Fibroblast of skin of right quadriceps (primary cell): ENCODE measurements at places on chromosomes 6 and 20.

DNA sequence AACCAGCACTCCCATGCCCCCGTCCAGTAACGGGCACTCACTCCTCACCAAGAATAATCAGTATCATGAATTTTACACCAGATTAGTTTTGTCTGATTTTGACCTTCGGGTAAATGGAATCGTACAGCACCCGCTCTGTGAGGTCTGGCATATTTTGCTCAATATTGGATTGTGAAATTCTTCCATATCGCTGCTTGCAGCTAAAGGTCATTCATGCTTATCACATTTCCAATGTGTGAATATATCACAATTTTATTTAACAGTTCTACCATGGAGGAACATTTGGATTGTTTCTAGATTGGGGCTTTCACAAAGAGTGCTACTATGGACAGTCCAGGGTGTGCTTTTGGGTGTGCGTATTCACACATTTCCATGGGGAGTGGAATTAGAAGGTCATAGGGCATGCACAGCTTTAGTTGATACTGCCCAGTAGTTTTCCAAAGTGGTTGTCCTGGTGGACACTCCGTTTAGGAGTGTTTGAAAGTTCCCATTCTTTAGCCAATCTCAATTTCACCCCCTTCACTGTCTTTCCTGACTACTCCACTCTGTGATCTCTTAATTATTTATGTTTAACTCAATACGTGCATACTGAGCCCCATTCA, 86.6 kb downstream of the ISM1 start:
- no peak for DNase-seq

DNA sequence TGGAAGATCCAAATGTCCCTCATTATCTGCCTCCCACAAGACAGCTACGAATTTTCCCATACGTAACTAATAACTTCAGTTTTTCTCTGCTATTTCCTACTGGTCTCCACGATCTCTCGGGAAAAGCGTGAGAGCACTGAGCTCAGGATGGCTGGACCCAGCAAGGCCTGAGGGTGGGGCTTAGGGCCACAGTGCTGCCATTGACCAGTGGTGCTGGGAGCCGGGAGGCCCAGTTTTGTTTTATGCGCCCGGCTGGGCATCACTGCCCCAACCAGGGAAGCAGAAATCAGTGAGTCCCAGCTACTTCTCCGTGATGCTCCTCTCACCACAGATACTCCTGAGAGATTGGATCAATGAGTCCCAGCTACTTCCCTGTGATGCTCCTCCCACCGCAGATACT, 238.4 kb downstream of the LY86 start:
- DNase-seq, result no peak

DNA sequence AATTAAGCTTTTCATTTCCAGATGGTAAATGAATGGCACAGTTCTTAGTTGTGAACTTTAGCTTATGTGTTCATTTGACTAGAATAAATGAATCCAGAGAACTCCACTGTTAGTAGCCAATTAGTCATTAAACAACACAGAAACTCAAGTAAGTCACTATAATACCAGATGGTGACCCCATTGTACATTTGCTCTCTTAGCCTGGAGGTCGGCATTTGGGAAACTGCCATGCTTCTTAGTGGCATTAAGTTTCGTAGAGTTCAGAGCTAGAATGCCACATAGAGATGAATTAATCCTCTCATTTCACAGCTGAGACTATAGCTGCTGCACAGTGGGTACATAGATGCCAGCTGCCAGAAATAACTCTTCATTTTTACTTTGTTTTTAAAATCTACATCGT, 10.8 kb upstream of the DTNBP1 start:
- no peak for DNase-seq

GRCh38 chr20:22575087-22575721, 9.2 kb downstream of the FOXA2 start:
- peak; percentile 57 for DNase-seq

DNA sequence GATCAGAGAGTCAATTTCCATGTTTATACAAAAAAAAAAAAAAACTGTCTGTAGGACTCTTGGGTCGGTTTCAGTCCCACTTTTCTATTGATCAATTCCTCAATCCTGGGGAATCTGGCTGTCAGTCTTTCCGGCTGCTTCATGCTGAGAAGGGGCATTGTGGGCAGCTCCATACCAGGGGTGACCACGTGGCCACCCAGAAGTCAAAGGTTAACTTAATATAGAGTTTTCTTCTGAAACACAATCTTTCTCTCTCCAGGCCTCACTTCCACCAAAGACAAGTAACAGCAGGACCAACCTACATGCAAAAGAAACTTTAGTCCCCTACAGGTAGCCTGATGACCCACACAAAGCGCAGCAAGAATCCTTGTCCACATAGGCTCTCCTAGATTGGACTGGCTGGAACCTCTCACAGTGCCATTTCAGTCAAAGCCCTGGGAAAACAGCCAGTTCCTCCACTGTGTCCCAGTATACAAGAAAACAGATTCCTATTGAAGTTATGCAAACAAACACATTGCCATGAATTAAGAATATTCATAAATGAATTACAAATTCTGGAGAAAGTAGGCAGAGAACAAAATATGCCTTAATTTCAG, 18.5 kb upstream of the SERPINB9 start:
- DNase-seq, result no peak

GRCh38 chr6:130381012-130381411, 15.2 kb downstream of the TMEM200A start:
- DNase-seq, result no peak
